GF-D8 (cell line): ENCODE measurements at places on chromosomes 3 and 15.
A peak's percentile ranks its signal among the peaks of the same experiment; 100 is the strongest.

DNA sequence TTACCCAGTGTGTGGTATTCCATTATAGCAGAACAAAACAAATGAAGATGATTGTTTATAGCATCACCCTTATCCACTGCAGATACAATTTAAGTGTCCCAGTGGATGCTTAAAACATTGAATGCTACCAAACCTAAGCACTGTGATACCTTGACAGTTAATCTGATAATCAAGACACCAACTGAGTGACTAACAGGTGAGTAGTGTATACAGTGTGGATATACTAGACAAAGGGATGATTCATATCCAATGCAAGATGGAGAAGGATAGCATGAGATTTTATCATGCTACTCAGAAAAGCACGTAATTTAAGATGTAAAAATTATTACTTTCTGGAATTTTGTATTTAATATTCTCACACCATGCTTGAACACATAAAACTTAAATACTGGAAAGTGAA is 1449.0 kb downstream of the OTOL1 start:
- no peak for DNase-seq

- no peak for DNase-seq
These were observed 52.7 kb downstream of the NFKBIZ start for GRCh38 chr3:101902041-101902440.

DNA sequence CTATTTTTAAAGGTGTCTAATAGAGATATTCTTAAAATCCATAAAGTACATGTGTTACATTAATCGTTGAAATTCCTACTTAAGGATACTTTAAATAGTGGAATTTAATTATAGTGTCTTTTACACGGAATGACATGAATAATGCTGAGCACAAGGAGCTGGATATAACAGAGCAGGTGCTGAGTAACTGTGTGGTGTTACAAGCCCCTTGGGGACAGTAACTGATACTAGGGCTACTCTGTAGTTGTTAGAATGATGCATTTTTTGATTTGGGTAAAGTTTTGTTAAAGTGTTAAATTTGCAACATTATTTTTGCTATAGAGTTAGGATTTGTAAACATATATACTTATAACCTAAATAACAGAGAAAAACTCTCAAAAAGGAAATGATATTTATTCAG is 1496.1 kb downstream of the OTOL1 start:
- no peak for DNase-seq

- DNase-seq = no peak
These were observed 82.1 kb downstream of the DLG1 start for GRCh38 chr3:197216169-197216860.

GRCh38 chr3:37949866-37950265 is 40.7 kb upstream of the VILL start:
- DNase-seq = no peak

DNA sequence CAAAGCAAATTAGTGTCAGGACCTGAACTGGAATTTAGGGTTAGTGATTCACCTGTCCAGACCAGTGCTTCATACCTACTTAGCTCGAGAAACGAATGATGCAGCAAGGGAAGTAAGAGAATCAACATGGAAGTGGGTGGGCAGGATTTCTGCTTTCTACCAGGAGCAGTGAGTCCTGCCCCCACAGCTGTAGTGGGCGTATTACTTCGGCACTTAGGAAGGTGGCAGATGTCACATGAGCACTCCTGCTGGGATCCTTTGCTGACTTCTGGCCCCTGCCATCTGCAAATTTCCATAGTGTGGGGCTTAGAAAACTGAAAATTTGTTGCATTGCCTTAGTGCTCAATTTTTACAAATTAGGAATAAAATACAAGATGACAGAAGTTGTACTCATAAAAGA is 31.2 kb downstream of the RYR3 start:
- DNase-seq = no peak

GRCh38 chr3:171704814-171705213 is 105.5 kb downstream of the PLD1 start:
- DNase-seq = no peak

GRCh38 chr3:31906182-31906581 is 74.9 kb downstream of the OSBPL10 start:
- DNase-seq = no peak

DNA sequence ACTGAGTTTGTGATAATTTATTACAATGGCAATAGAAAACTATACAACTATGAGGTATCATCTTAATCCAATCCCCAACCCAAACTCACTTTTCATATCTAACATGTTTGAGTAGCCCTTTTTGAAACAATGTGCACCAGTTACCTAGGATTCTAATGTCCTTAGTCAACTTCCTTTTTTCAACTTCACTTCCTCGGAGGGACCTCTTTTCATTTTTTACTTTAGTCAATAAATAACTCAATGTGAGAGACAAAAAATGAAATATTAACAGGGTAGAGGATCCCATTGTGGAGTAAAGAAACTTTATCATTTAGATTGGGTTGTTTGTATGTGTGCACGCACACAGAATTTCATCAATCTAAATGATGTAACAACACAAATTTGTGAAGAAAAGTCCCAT is 193.6 kb upstream of the LRRC3B start:
- no peak for DNase-seq

DNA sequence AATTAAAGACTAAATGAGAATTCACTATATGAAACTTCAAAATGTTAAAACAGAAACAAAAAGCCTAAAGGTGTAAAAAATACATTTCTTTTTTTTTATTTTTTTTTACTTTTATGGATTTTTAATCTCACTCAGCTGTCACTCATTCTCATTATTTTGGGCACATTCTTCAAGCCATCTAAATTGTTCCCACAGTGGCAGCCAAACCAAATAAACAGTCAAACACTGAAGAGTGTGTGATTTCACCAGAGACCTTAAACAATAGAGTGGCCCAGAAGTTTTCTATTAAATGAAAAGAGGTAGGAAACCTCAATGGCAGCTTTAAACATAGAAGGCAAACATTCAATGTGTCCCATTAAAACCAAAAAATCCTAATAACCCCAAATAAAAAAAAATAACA is 616.1 kb downstream of the OTOL1 start:
- no peak for DNase-seq

GRCh38 chr3:51966922-51967383 is 301 bp downstream of the PCBP4 start:
- no peak for DNase-seq

- DNase-seq = no peak
These were observed 209.4 kb upstream of the CD96 start for GRCh38 chr3:111332488-111333080.

- DNase-seq = no peak
These were observed 584.8 kb downstream of the DIPK2A start for GRCh38 chr3:144556392-144556791.

DNA sequence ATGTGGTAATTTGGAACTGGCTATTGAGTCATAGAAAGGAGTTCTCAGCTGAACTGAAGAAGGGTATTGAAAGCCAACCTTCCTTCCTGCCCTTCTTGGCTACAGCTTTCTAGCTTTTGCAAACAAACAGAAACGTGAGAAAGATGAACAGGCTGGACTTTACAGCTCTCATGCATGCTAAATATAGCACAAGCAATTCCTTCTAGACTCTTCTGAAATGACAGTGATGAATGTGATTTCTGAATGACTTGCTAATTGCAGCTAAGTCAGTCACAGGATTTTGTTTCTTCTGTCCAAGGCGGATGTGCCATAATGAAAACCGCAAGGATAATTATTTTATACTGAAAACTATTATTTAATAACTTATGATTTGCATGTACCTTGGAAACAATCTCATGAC is 36.3 kb downstream of the BCHE start:
- DNase-seq = no peak

DNA sequence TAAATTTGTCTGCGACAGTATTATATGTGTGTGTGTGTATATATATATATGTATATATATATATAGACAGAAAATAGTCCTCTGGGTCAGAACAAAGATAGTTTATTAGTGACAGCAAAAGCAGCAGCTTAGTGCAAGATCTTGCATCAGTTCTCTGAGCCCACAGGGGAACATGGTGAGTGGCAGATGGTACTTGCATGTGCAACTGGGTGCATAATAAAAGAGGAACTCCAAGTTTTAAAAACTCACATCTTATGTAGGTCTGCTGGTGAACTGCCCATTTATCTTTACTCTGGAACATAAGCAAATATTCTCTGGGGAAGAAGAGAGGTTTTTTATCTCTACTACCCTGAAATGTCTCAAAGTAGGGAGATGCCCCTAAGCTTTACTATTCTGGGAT is 276.4 kb downstream of the POLQ start:
- no peak for DNase-seq

- DNase-seq = no peak
These were observed 145.8 kb downstream of the LPP start for GRCh38 chr3:188299708-188300107.

- DNase-seq = no peak
These were observed 11.7 kb downstream of the EDEM1 start for GRCh38 chr3:5198986-5199731.

DNA sequence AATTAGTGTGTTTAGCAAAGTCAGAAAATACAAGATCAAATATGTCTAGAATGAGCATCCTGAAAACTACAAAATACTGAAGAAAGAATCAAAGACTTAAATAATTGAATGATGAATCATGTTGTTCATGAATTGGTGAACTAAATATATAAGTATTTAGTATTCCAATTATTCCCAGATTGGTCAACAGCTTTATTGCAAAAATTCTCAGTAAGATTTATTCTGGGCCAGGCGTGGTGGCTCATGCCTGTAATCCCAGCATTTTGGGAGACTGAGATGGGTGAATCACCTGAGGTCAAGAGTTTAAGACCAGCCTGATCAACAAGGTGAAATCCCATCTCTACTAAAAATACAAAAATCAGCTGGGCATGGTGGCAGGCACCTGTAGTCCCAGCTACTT is 250.0 kb upstream of the NECTIN3 start:
- DNase-seq = no peak

DNA sequence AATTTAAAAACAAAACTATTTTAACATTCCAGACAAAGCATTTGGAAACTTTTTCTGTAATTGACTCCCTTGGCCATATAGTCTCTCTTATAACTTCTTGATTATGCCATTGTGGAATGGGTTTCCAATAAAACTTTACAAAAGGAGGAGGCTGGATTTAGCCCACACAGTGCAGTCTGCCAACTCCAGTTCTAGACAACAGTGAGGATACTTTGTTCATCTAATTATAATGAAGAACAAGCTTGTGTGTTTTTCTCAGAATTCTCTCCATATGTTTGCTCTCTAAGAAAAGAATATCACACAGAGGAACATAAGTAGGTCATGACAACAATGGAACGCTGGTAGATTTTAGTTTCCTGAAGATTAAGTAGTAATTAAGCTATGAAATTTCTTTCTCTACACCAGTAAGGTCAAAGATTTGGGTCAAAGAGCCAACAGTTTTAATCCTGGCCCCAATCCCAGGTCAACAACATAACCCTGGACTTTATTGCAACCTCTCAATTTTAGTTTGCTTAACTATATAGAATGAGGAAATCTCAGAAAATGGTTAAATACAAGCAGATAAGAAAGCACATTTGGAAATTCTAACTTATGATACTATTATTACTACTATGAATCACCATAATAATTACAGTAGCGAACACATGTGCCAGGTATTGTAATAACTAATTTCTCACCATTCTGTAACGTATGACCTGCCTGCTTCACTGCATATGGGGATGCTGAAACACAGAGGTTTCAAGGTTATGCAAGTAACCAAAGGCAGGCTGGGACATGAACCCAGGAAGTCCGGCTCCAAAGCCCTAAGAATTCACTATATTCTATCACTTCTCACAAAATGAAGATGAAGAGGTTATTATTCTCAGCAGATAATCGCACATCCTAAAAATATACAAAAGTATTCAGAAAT is 65.7 kb downstream of the TJP1 start:
- no peak for DNase-seq

DNA sequence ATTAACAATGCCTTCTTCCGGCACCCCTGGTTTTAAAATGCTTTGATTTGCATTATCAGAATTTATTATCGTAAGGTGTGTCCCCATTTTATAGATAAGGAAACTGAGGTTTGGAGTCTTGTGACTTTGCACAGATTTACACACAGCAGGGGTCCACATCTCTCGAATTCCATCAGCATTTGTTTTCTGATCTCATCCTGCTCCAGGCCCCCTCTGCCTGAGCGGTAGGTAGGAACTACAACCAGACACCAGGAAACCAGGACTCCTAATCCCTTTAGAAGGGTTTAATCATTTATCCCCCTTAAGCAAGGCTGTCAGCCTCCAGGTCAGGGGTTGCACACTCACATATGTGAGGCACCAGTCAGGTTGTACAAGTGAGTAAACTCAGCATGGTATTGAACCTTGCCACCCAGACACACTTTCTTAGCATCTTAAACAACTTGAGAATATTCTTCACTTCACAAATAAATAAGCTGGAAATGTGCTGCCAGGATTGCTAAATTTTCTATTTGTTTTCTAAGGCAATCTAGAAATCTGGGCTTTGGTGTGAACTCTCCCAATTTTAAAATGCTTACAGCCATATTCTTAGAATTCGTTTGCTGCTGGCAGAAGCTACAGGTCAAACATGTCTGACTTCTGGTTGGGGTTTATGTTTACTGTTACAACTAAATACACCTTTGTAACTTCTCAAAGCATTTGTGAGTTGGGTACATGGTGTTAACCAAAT is 31.7 kb upstream of the CMTM7 start:
- DNase-seq = no peak

- no peak for DNase-seq
These were observed 579 bp upstream of the PLAAT1 start for GRCh38 chr3:193240436-193240849.

DNA sequence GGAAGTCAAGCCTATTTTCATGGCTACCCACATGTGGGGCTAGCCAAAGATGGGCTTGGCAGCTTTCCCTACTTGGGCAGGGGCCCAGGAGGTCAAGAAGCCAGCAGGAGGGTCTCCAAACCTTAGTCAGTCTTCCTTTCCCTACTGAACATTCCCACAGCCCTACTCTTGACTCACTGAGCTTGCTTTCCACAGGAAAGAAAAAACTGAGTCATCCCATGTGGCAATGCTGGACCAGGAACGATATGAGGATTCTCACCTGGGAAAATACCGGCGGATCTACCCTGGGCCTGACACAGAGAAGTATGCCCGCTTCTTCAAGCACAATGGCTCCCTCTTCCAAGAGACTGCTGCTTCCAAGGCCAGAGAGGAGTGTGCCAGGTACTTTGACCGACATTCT is 3.7 kb upstream of the NGRN start:
- no peak for DNase-seq

- peak; percentile 30 for DNase-seq
These were observed 14.8 kb upstream of the CYP11A1 start for GRCh38 chr15:74382004-74382816.

- no peak for DNase-seq
These were observed 49.4 kb downstream of the CHCHD6 start for GRCh38 chr3:126753191-126754160.

DNA sequence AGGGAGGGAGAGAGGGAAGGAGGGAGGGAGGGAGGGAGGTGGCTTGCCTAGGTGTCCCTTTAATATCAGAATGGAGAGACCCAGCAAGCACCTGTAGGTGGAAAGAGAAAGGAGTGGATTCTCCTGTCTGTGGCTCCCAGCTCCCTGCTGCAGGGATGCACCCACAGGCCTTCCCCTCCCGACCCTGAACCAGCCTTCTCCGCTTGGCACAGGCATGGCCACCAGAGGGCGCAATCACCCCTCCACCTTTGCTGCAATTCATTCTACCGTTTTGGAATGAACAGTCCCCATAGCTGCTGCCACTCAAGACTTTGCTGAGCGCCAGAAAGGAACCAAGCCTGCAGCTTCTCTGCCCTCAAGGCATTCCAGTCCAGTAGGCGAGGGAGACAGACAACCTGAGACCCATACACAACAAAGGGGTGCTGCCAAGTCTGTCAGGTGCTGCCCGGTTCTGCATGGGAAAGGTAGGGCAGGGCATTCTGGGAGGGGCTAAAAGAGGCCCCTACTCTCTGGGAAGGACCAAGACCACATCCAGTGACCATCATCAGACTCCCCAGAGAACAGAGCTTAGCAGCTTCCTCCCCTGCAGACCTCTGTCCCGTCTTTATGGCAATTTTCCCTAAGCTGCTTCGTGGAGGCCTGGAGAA is 4.9 kb downstream of the TLR9 start:
- peak; percentile 48 for DNase-seq
